ENCODE measurements at places on chromosomes 11 and 22. TPM values are rescaled to one million over a fixed set of nuclear protein-coding genes. Genes with fewer than 3 reads are reported as not detected.

HTR3B gene
- not detected for total RNA-seq

CRYBA4 gene
- total RNA-seq, result 0.52 TPM

USP2 gene
- 7.6 TPM for total RNA-seq

LDHAL6A gene
- total RNA-seq, result not detected

MAP6 gene
- 0.77 TPM for total RNA-seq

RAB38 gene
- 18.7 TPM for total RNA-seq

CLDN5 gene
- 0.26 TPM for total RNA-seq

TMEM45B gene
- total RNA-seq, result 0.35 TPM

UCP2 gene
- total RNA-seq, result 62.1 TPM

MUC2 gene
- total RNA-seq, result not detected

OR4C16 gene
- not detected for total RNA-seq

OR8K1 gene
- total RNA-seq, result not detected

Measured in H9 (cell line).